SK-MEL-5 (cell line): ENCODE measurements at places on chromosomes 6 and 20. TPM values are rescaled to one million over a fixed set of nuclear protein-coding genes. Genes with fewer than 3 reads are reported as not detected.

DNA sequence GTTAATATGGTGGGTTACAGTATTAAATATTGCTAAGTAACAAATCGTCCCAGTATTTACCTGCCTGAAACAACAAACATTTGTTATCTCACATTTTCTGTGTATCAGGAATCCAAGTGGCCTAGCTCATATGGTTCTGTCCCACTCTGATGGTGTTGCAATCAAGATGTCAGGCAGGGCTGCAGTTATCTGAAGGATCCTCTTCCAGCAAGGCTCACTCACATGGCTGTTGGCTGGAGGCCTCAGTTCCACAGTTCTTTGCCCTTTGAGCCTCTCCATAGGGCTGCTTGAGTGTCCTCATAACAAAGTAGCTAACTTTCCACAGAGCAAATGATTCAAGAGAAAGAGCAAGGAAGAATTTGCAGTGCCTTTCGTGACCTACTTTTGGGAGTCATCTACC lies 17.7 kb downstream of the RAB22A start:
- no peak for DNase-seq

SKIC2 gene
- total RNA-seq: 21.4 and 28.3 TPM in 2 replicates

IL20RA gene
- total RNA-seq: not detected in 2 replicates

- peak; percentile 79 for DNase-seq
Measured at GRCh38 chr6:73732845-73733675, 37.1 kb downstream of the CD109 start.
